ENCODE measurements at places on chromosomes 3 and 15. TPM values are rescaled to one million over a fixed set of nuclear protein-coding genes. Genes with fewer than 3 reads are reported as not detected.

DNA sequence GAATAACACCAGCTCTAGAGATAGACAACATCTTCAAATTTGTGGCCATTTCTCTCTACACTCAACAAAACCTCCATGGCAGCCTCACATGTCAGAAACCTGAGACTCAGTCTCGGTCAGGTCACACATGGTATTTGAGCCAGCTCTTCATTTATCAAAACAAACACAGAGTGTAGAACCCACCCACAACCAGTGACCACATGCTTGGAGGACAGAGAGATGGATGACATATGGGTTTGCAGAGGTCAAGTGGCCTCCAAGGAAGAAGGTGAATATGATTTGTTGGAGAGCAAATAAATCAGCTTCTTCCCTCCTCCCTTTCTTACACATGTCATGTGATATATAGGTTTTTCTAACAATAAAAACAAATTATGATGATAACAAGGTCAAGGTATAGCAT lies 278.1 kb upstream of the LRTM1 start:
- no peak for DNase-seq

DNA sequence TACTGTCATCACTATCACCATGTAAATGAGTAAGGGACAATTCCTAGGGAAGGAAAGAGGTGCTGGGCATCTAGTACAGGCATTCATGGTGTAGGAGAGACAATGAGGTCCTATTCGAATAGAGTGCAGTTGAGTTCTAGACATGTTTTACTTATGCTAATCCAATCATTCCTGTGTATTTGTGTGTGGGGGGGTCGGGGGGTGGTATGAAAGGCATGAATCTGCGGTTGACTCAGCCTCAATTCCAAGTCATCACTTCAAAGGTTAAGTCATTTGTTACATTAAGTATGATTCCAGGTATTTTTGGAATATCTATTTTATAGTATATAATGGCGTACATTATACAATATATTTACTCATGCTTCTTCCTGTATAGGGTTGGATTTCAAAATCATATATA lies 163.1 kb upstream of the GALNT15 start:
- DNase-seq: no peak

The RAB27A gene
- 16.2 TPM for total RNA-seq

- DNase-seq: peak; percentile 71
Measured at GRCh38 chr3:64223791-64224745, 1.2 kb downstream of the PRICKLE2 start.

The AQP9 gene
- total RNA-seq: 0.62 TPM

- no peak for DNase-seq
Measured at GRCh38 chr3:1600700-1601418, 497.8 kb upstream of the CNTN4 start.

DNA sequence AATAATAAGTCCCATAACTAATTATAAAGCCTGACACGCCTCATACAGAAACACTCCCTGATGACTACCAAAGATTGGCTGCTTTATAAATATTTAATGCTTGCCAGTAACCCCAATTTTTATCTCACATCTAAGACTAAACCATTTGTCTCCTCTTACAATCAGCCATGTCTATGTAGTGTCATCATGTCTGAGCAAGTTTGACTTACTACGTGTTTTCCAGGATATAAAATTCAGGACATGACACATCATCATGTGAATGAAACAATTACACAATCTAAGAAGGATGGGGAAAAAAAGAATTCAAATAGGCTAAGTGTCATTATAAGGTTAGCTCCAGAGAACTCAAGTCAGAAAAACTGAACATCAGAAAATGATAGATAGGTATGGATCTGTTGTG lies 208.7 kb downstream of the MECOM start:
- no peak for DNase-seq

GRCh38 chr3:104785947-104786346 lies 580.8 kb upstream of the ALCAM start:
- no peak for DNase-seq
